Ovary (tissue), 10 donors: ENCODE measurements at places on chromosomes 13 and 19. TPM values are rescaled to one million over a fixed set of nuclear protein-coding genes. Genes with fewer than 3 reads are reported as not detected.

LRFN3 gene
- 13.4 TPM for polyA plus RNA-seq

CYP4F8 gene
- not detected for polyA plus RNA-seq

CEACAM19 gene
- 2.2 TPM for polyA plus RNA-seq

DPF1 gene
- polyA plus RNA-seq = 0.50 TPM

ICAM1 gene
- 12.3 TPM for polyA plus RNA-seq

CEACAM21 gene
- 11.4 TPM for polyA plus RNA-seq

CKM gene
- 0.52 TPM for polyA plus RNA-seq
